Activated CD4-positive, alpha-beta T cell treated with anti-CD3 and anti-CD28 coated beads for 48 hours (primary cell): ENCODE measurements at places on chromosomes 1 and 21.

- DNase-seq = no peak
Observed at GRCh38 chr1:246169019-246169418, 338.1 kb downstream of the SMYD3 start.

- DNase-seq = no peak
Observed at GRCh38 chr1:153639280-153639679, 5.4 kb downstream of the CHTOP start.

DNA sequence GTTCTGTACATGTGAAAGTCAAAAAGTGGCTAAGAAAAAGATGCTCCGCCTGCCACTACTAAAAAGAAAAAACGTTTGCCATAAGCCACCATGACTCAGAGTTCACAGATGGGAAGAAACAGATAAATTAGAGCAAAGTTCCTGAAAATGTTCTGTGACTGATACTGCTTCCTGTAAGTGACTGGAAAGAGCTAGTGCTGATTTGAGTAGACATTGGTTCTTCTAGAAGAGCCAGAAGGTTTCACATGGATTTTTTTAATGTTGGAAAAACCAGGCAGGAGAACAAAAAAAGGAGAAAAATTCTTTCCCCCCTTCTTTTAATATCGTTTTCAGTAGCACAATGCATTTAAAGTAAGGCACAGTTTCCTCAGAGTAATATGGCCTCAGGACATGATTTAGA lies 221.4 kb downstream of the HLX start:
- no peak for DNase-seq

- DNase-seq = no peak
Observed at GRCh38 chr1:29805896-29806160, 569.5 kb downstream of the PTPRU start.

GRCh38 chr1:17170571-17170970 lies 34.4 kb upstream of the PADI1 start:
- no peak for DNase-seq

GRCh38 chr1:181133441-181133951 lies 45.0 kb downstream of the IER5 start:
- no peak for DNase-seq

- DNase-seq = no peak
Observed at GRCh38 chr1:228162286-228163006, 3.2 kb upstream of the IBA57 start.

GRCh38 chr1:40951943-40952743 lies 27.4 kb upstream of the CTPS1 start:
- DNase-seq = peak; percentile 69

DNA sequence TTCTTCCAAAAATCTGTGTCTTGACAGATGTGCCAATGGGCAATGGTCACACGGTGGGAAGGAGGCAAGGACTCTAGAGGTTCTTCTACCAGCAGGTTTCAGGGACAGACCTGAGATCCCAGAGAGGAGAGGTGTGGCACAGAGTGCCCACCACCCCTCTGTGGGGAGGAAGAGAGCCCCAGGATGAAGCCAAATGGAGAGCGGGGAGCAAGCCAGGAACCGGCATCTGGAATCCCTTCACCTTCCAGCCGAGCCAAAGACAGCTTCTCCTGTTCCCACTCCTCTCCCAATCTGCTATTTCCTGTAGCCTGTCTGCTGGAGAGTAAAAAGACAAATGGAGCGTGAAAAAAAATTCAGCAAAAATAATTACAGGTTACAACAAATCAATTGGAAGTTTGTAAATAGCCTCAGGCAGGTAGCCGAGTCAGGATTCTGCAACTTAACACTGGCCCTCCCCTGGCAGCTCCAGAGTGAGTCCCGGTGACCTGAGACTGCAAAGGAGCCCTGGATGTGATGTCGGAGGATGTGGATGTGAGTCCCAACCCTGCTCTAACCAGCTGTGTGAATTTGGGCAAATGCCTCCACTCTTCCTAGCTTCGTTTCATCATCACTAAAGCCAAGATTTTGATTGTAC lies 45.4 kb upstream of the LRRN2 start:
- DNase-seq = no peak

- no peak for DNase-seq
Observed at GRCh38 chr1:232648316-232648715, 18.4 kb upstream of the SIPA1L2 start.

GRCh38 chr1:233006108-233006507 lies 55.7 kb downstream of the NTPCR start:
- no peak for DNase-seq

- no peak for DNase-seq
Observed at GRCh38 chr1:6188466-6188865, 8.3 kb upstream of the CHD5 start.

- DNase-seq = no peak
Observed at GRCh38 chr1:178976541-178976940, 49.2 kb upstream of the FAM20B start.

GRCh38 chr21:34606621-34607020 lies 8.3 kb downstream of the RCAN1 start:
- no peak for DNase-seq

- no peak for DNase-seq
Observed at GRCh38 chr21:14987370-14988170, 77.2 kb downstream of the NRIP1 start.

GRCh38 chr1:237394281-237394680 lies 352.3 kb downstream of the RYR2 start:
- no peak for DNase-seq

- no peak for DNase-seq
Observed at GRCh38 chr1:7615138-7615537, 156.0 kb upstream of the VAMP3 start.

- DNase-seq = no peak
Observed at GRCh38 chr21:42475036-42475435, 21.0 kb downstream of the RSPH1 start.

DNA sequence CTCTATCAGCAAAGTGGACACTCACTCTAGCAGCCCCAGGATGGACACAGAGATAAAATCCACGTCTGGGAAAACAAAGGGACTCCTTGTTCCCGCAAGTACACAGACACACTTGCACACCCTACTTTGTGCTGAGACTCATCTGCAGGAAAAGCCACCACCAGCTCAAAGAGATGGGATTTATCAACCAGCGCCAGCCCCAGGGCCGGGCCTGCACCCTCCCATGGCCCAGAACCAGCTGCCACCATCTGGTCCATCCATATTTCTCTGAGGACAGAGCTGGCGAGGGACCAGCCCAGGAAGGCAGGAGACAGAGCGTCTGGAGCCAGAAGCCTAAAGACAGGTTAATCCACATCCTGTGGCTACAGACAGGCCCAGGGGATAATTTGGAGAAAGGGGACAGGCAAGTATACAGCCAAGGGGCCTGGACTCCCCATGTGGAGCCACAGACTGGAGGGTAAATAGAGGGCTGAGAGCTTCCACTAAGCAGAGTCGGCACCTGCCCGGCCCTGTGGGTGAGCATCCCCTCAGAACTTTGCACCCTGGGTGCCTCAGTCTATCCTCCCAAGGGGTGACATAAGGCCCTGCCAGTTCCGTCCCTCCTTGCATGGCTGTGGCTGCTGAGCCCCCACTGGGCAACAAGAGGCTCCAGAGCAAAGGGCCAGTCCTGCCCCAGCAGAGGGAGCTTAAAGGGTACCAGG lies 233.9 kb downstream of the PTPRU start:
- DNase-seq = no peak

DNA sequence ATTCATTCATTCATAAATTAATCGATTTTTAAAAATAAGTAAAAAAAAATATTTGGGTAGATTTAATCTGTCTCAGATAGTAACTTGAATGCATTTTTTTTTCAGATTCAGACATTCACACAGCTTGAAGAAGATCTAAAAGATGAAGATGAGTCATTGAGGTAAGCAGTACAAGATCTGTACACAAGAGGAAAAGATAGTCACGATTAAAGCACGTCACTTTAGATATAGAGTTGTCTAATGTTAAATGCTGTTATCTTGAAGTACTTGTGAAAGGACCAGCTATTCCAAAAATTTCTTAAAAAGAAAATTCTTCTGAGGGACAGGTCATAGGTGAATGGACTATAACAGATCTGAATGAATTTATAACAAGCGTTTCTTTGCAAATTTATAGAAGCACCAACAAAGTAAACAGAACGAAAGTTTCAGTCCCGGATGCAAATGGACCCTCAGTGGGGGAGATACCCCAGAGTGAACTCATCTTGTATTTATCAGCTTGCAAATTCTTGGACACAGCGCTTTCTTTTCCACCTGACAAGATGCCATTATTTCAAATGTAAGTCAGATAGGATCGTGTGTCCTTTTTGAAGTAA lies 31.2 kb upstream of the MORC3 start:
- no peak for DNase-seq

GRCh38 chr21:42423197-42423675 lies 19.5 kb downstream of the UBASH3A start:
- peak; percentile 73 for DNase-seq

DNA sequence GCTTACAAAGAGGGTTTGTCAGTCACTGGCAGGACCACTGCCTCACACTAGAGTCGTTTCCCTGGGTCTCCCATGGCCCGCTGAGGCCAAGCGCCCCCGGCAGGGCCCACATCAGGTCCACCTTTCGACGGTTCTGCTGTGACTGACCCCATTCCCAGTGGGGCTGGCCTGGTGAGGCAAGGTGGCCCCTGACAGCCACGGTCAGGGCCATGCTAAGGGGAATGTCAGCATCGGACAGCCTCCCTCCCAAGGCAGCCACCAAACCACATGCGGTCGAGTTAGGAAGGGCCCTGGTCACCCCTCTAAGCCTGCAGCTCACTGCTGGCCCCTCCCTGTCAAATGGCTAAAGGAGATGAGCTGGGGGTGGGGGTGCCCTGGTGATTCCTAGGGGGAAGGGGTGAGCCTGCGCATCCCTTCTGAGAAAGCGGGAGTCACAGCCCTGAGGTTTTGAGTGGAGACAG lies 2.9 kb upstream of the KIF17 start:
- no peak for DNase-seq

GRCh38 chr1:217078959-217079358 lies 355.7 kb upstream of the ESRRG start:
- DNase-seq = no peak

GRCh38 chr21:38804789-38805327 lies 871 bp upstream of the ETS2 start:
- DNase-seq = peak; percentile 59

DNA sequence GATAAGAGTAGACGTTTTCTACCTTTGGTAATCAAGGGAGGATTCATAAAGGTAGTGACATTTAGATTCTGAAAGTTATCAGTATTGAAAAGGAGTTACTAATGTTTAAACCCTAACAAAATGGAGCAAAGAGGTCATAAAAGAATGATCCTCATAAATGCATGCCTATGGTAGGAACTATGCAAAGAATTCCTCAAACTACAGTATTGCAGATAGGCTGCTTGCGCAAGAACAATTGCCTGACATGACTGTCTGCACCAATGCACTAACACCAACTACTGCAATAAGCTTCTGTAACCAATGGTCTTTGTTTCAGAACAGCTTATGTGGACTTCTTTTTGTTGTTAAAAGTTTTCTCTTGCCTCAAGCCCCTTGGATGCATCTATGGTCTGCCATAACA lies 597.3 kb upstream of the ADGRL4 start:
- DNase-seq = no peak

DNA sequence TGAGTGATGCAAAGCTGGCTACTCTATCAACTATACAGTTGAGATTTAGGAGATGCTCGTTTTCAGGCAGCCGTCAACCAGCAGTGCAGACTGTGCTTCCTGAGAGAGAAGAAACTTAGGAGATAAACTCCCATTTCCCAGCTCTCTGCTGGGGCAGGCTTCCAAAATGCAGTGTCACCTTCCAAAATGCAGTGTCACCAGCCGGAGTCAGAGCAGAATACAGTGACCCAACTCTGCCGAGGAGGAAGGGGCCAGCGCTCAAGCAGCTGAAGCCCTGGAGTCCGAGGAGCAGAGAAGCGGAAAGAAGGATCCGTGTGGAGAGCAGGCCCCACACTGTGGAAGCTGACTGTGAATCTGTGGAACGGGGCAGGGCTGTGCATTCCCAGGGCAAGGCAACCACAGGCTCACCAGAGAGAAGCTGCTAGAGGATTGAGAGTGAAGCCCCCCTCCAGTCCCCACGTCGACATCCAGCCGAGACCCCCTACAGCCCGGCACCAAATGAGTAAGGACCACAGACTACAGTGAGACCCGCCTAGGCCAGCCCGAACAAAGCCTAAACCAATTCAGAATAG lies 703 bp upstream of the KRTAP12-1 start:
- no peak for DNase-seq

- DNase-seq = peak; percentile 86
Observed at GRCh38 chr1:109776911-109777310, 13.2 kb upstream of the EPS8L3 start.

- DNase-seq = no peak
Observed at GRCh38 chr1:38487396-38487795, 372.2 kb downstream of the RRAGC start.

DNA sequence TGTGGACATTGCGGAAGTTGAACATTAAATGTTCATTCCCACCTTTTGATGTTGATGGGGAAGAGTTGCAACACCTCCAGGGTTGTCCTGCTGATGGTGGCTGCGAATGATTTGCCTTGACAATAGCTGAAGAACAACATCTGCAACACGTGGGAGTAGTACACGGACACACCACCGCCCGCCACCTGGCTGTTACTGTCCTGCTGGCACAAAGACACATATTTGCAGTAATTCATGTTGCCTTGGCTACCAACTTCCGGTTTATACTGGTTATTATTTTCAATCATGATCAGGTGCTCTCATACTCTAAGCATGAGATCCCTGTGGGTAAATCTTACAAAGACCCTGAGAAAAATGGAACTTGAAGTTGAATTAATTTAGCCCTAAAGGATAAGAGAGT lies 55.2 kb downstream of the UBR4 start:
- no peak for DNase-seq

DNA sequence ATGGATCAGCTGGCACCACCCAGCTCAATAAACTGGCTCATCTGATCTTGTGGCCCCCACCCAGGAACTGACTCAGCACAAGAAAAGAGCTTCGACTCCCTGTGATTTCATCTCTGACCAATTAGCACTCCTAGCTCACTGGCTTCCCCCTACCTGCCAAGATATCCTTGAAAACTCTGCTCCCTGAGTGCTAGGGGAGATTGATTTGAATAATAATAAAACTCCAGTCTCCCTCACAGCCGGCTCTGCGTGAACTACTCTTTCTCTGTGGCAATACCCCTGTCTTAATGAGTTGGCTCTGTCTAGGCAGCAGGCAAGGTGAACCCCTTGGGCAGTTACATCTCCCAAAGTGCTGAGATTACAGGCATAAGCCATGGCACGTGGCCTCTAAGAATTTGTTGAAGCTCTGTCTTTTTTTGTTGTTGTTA lies 11.8 kb upstream of the RHBDL2 start:
- no peak for DNase-seq

GRCh38 chr1:20712215-20712577 lies 5.6 kb downstream of the KIF17 start:
- no peak for DNase-seq

- no peak for DNase-seq
Observed at GRCh38 chr1:172897738-172898137, 153.0 kb downstream of the TNFSF18 start.

GRCh38 chr1:53369034-53369750 lies 41.3 kb upstream of the LRP8 start:
- DNase-seq = no peak

GRCh38 chr1:178055093-178055492 lies 38.8 kb upstream of the RASAL2 start:
- DNase-seq = no peak

GRCh38 chr1:19033515-19033839 lies 77.0 kb upstream of the IFFO2 start:
- no peak for DNase-seq
